ENCODE measurements at places on chromosomes 13 and 19.

DNA sequence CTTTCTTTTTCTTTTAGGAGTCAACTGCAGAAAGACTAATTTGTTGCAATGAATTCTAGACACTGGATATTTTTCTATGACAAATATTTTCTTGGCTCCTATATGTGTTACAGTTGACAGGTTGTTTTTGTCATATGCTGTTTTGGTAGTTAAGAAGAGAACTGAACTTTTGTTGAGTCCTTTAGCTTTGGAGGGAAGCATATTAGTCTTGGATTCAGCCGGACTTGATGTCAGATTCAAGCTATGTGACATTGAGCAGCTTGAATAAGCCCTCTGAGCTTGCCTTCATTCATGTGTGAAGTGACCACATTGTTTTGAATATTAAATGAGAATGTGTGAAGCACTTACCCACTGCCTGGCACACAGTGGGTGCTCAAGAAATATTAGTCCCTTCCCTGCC is 181.9 kb upstream of the RNF113B start:
- DNase-seq, result no peak

GRCh38 chr19:489418-490196 is 6.7 kb upstream of the MADCAM1 start:
- DNase-seq, result no peak

GRCh38 chr19:43525836-43526771 is 897 bp downstream of the ETHE1 start:
- DNase-seq, result peak; percentile 63

DNA sequence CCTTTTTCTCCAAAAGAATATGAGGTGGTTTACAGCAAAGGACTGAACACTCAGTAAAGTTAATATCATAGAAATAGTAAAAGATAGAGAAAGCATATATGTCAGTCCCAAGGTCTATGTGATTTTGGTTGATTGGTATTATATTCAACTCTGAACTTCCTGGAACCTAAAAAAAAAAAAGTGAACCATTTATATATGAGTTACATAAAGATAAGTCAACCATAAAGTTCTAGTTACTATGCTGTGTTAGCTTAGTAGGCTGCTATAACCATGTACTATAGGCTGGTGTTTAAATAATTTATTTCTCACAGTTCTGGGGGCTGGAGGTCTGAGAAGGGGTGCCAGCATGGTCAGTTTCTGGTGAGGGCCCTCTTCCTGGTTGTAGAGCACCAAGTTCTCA is 475.6 kb downstream of the KLF12 start:
- DNase-seq, result no peak

DNA sequence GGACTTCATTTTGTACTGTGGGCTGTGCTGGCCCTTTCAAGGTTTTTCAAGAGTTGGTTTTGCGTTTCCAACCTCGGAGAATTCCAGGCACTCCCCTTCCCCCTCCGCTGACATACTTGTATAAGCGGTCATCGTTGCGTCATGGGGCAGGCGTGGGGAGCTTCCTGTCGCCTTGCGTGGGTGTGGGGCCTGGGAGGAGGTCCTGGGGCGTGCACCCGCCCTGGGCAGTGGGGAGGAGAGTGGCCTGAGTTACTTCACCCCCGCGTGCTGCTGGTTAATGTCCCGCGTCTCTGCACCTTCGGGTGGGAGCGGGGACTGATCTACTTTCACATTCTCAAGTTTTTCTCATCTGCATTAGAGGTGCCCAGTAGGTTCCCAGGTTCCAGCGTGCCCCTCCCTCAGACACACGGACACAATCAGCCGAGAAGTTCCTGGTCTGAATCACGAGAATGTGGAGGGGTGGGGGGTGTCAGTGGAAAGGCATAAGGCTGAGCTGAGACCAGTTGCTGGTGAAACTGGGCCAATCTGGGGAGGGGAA is 4.1 kb downstream of the IER2 start:
- peak; percentile 80 for DNase-seq

GRCh38 chr19:11214387-11214786 is 17.0 kb upstream of the KANK2 start:
- no peak for DNase-seq

GRCh38 chr13:57675526-57675925 is 44.0 kb downstream of the PCDH17 start:
- no peak for DNase-seq

GRCh38 chr13:103908274-103908673 is 842.1 kb upstream of the SLC10A2 start:
- no peak for DNase-seq

DNA sequence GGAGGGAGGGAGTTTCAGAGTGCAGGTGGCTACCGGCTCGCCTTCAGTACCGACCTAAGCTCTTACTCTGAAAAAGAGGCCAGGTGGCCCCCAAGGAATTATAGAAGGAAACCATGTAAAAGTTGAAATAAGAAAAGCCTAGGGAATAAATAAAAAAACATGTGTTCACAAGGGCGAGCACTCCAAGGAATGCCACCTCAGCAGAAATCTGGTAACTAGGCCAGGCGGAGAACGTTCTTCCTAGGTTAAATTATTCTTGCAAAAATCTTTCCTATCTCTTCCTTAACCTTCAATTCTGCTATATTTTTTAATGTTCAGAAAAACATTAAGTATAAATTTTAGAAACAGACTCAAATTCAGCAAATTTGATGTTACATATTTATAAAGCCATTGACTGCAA is 1260.3 kb upstream of the SLC10A2 start:
- DNase-seq, result no peak

GRCh38 chr13:51721496-51721895 is 82.5 kb downstream of the DHRS12 start:
- no peak for DNase-seq

GRCh38 chr13:39597838-39598237 is 5.2 kb downstream of the LHFPL6 start:
- DNase-seq, result no peak

GRCh38 chr13:40185414-40185813 is 481.0 kb downstream of the FOXO1 start:
- DNase-seq, result no peak

- no peak for DNase-seq
Observed at GRCh38 chr13:74145249-74145975, 11.2 kb upstream of the KLF12 start.

DNA sequence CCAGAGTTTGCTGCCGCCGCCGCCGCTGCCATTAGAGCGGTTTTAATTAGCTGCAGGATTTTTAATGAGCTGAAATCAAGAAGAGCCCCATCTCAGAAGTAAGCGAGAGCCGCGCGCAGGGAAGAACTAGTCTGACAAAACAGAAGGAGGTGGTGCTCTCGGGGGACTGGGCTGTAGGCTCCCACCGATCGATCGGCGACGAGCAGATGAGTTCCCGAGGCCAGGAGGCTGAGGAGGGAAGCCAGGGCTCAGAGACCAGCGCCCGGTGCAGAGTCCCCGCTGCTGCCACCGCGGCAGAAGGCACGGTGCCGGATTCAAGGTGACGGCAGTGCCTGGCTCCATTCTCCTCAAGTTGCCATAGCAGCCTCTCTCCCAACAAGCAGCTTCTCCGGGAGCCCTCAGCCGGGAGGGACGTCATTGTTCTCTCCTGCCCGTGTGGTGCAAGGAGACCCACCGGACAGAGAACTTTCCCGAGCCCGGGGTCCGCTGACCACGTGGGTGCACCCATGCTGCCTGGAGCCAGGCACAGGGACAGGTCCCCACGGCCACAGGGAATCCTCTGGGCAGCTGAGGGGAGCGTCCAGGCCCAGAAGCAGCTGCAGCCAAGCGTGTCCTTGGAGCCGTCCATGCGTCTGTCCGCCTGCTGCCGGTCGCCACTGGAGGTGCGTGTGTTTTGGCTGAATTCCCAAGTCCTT is 62.9 kb downstream of the CHST8 start:
- DNase-seq, result no peak

DNA sequence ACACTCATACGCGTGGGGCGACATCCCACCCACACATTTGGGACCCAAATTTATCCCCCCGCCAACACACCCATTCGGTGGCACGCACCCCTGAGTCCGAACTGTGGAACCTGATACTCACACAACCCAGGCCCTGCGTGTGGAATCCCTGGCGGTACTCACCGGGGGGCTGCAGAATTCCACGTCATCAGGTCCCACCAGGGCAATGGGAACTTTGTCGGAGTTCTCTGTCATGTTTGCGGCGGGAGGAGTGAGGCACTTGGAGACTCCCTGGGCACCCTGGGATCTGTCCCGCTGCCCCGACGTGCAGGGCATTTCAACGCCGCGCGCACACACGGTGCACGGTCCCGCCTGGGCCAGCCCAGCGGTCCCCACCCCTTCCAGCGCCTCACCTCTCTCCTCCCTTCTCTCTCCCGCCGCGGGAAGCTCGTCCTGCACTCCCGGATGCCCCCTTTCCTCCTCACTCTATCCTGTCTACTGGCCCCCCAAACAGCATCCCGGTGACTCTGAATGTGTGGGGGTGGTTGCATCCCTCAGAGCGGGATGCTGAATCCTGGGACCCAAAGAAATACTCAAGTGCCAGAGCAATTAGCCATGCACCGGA is at the start of gene CNMD:
CNMD (minus strand) TSS at position 353 of the 604 bp plus-strand sequence; CDS start at position 234, 119 bp downstream.
- no peak for DNase-seq

GRCh38 chr13:52642131-52642530 is at the start of gene HNRNPA1L2:
HNRNPA1L2 (plus strand) TSS chr13:52642431; CDS start chr13:52642493, 62 bp downstream.
- no peak for DNase-seq

- DNase-seq, result no peak
Observed at GRCh38 chr13:82358284-82358683, 1524.0 kb downstream of the SLITRK1 start.

GRCh38 chr19:38731654-38732301 is 12.5 kb downstream of the CAPN12 start:
- no peak for DNase-seq

DNA sequence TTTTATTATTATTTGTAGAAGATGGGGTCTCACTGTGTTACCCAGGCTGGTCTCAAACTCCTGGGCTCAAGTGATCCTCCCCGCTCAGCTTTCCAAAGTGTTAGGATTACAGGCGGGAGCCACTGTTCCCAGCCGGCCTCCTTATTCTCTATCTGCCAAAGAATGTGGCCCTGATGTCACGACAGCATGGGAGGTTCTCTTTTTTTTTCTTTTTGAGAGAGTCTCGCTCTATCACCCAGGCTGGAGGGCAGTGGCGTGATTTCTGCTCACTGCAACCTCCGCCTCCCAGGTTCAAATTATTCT is 23.5 kb downstream of the CARM1 start:
- DNase-seq, result no peak

DNA sequence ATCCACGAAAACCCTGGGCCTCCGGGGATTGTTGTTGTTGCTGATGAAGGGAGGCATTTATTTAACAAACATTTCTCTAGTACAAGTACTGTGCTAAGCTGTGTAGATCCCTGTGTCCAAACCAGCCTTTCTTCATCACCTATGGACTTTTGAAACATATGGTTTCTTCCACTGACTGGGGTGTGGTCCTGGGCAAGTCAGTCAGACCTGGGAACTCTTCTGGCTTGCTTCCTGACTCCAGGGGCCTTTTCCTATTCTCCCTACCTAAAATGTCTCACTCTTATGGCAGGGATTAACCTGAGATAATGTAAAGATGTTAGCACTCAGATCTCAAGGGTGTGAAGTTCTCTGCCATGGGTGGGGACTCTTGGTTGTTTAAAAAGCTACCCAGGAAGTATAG is 46.8 kb downstream of the EFNB2 start:
- no peak for DNase-seq
